ENCODE measurements at places on chromosomes 3 and 15.

DNA sequence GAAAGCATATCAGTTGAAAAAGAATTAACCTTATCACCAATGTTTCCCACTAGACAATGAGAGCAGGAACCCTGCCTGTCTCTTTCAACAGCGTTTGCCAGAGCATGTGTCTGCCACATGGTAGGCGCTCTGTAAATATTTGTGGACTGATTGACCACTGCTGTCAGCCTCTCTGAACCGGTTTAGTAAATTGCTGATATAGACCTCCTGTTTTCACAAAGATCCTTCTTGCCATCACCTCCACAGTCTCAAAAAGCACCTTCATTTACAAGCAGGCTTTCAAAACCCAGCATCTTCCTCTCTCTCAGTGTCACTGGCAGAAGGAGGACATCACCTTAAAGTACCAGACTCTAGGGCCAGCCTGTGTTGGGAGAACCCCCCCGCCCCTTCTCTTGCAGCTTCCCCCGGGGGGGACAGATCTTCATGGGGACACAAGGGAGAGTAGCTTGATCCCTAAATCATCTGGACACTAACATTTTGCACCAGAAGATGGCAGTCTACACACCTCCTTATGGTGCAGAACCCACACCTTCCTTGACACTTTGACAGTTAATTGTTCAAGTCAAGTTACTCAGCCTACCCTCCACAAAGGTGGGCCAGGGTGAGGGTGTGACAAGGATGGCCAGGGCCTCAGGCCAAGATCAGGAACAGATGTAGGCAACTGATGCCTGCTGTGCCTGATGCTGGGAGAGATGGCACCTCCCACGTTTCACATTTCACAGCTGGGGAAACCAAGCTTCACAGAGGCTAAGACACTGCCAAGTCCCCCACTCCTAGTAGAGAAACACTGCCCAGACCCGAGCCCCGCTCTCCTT, 37.8 kb upstream of the USP3 start:
- DNase-seq, result peak; percentile 56

DNA sequence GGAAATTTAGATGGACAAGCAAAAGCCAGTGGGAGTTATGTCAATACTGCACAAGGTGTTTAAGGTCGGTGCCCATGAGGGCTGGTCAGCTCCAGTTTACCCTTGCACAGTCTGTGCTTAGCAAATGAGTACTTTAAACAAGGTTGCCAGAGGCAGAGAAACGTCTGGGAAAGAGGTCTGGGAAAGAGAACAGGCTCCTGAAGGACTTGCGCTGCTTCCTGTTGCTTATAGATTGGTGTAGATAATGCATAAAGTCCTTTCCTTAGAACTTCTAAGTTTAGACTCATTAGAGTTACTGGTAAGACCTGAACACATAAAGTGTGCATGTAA, 162.6 kb upstream of the P2RY1 start:
- no peak for DNase-seq

DNA sequence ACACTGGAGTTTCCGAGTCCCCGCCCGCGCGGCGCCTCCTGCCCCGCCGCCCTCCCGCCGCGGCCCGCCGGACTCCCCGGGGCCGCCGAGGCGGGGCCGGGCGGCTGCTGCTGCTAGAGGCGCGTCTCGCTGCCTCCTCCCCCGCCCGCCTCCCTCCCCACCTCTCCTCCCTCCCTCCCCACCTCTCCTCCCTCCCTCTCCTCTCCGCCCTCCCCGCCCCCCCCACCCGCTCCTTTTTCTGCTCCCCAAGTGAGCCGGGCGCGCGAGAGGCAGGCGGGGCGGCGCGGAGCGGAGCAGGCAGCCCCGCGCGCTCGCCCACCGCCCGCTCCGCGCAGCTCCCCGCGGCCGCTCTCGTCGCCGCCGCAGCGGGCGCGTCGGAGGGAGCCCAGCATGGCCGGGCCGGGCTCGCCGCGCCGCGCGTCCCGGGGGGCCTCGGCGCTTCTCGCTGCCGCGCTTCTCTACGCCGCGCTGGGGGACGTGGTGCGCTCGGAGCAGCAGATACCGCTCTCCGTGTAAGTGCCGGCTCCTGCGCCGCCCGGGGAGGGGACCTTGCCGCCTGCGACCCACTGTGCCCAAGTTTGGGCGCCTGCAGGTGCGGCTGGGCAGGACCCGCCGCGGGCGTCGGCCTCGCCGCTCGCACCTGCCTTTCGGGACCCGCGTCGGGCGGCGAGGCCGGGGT, at the start of gene CACNA2D3:
TSS of gene CACNA2D3 (plus strand) at position 229 of the 679 bp plus-strand sequence.
- no peak for DNase-seq

- DNase-seq, result no peak
Observed at GRCh38 chr15:59028387-59028955, 41.0 kb downstream of the RNF111 start.

DNA sequence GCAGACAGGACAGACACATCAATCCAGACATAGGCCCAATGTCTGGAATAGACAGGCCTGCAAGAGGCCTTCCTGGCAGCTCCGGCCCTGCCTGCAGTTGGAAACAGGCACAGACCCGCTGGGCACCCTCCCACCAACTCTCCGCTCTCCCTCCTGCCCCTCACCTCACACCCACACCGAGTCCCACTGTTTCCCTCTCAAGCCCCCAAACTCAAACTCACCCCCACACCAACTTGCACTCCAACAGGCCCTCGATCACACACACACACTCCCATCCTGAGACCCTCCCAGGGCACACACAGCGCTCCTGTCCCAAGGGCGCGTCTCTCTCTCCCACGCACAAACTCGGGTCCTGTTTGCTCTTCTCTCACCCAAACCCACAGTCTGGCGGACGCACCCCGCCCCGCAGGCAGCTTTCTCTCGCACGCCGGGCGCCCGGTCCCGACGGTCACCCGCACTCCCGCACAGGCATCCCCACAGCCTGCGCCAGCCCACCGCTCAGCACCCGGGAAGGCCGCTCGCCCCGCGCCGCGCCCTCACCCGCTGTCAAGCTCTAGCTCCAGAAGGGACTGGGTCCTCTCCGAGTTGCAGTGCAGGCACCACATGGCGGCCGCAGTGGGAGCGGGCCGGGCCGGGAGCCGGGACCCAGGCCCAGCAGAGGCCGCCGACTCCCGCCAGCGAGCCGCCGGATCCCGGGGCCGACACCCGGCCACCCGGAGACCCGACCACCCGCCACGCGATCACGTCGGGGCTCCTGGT, 106.2 kb downstream of the IQSEC1 start:
- DNase-seq, result no peak
